ENCODE measurements at places on chromosomes 2 and 18.

GRCh38 chr2:168190590-168191336 is 56.6 kb downstream of the STK39 start:
- DNase-seq = no peak

- DNase-seq = no peak
Observed at GRCh38 chr2:99670768-99671734, 181.2 kb upstream of the REV1 start.

GRCh38 chr2:239122421-239123110 is 274.7 kb downstream of the TWIST2 start:
- DNase-seq = no peak

GRCh38 chr2:70477441-70477844 is 76.2 kb downstream of the TGFA start:
- no peak for DNase-seq

DNA sequence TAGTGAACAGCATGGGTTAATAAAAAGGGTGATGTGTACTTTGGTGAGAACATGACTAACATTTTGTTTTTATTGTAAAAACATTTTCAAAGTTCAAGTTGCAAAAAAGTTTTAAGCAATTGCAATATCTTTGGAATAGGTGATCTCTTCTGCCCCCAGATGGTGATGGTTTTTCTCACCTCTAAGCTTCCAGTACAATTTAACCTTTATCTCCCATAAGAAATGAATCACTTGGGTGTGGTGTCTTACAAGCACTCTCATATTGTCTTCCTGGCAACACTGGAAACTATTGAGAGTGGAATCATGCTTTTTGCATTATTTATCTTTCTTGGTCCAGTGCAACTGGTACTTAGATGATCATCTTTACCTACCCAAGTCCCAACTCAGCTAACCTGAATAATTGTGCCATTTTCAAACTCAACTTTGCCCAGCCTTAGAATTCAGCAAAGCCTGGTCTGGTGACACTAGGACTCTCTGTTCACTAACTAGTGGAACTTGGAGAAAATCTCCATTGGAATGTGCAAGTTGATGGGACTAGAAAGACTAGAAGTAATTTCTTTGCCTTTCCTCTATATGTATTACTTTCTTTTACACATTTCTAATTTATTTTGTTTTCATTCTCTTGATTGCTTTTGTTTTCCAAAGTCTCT is 964.7 kb upstream of the ZEB2 start:
- DNase-seq = peak; percentile 12

GRCh38 chr18:79211844-79212243 is 142.7 kb downstream of the ATP9B start:
- no peak for DNase-seq

- no peak for DNase-seq
Observed at GRCh38 chr2:177759443-177759842, 313.1 kb downstream of the PDE11A start.

- DNase-seq = no peak
Observed at GRCh38 chr2:56271275-56271674, 87.5 kb downstream of the CCDC85A start.

GRCh38 chr2:66721776-66722175 is 286.9 kb downstream of the MEIS1 start:
- DNase-seq = no peak

DNA sequence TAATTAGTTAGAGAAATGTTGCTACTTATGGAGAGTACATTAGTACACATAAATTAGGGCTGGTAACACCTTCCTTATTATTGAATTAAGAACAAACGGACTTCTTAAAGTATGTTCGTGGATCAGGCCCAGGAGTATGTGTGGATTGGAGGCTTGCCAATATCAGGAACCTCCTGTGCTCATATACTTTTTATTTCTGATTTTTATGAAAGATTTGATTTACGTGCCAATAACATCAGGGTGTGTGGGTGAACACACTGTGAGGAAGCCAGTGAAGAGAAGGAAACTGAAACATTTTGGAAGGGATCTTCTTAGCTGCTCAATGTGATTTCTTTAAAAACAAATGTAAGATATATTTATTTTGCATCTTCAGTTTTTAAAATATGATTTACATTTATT is 113.0 kb downstream of the EFEMP1 start:
- no peak for DNase-seq

DNA sequence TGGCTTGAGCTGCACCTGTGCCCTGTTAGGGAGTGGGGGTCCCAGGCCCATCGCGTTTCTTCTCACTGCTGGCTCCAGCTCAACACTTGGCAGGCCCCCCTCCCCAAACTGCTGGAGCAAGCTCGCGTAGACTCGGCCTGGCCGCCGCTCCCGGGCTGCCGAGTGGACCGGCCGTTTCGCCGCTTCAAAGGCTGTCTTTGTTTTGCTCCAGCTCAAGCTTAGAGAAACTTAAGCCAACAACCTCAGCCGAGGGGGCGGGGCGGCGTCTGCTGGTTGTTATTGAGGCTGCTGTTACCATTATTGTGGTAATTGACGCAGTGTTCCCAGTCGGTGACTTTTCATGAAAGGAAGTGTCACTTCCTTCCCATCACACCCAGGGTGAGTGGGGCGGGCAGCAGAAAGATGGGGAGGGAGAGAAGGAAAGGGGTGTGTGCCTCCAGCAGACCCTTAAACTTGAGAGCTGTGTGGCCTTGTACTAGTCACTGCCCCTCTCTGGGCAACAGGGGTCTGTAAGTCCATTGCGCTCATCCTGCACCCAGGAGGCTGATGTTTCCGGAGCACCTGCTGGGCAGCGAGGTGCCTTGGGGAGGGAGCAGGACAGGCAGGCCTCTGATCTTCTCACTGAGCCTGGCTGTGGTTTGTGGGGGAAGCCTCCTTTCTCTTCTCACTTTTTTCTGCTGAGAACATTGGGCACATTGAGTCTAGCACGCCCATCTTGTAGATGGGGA is 2.1 kb downstream of the ARID5A start:
- DNase-seq = no peak

DNA sequence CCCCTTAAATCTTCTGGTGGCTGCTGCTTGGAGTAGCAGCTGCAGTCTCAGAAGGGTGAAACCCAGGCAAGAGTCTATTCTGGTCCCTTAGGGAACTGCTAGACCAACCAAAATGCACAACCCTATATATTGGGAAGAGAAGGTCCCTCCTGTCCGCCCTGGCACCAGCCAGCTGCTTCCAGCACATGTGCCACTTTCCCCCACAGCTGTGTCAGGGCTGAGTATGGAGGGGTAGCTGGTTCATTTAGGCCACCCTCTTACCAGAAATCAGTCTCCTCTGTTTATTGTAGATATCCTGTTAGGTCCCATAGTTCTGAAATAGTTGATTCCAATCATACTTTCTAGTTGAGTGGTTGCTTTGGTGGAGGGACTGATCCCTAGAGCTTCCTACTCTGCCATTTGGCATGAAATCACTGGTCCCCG is 68.9 kb downstream of the BIRC6 start:
- no peak for DNase-seq

DNA sequence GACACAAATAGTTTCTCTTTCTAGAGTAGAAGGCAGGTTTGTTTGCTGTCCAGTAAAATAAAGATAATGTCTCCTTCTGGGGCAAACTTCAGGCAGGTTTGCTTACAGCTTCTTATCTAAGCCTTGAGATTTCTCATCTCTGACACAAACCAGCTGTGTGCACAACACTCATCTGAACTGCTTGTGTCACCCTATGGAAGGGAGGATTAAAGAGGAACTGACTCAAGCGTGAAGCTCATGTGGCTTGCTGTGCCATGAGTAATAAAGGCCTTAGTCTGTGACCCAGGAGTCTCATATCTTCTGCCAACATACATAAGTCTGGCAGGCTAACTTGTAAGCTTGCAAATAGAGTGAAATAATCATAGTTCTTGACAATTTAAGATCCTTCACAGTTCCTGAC is 24.2 kb upstream of the CPO start:
- DNase-seq = no peak

- no peak for DNase-seq
Observed at GRCh38 chr2:63503818-63504217, 84.5 kb downstream of the WDPCP start.

- DNase-seq = no peak
Observed at GRCh38 chr2:218125626-218126080, at the start of gene CXCR2. Gene CXCR2 (plus strand): TSS chr2:218126028. CDS start chr2:218134802, 8,774 bp downstream.

DNA sequence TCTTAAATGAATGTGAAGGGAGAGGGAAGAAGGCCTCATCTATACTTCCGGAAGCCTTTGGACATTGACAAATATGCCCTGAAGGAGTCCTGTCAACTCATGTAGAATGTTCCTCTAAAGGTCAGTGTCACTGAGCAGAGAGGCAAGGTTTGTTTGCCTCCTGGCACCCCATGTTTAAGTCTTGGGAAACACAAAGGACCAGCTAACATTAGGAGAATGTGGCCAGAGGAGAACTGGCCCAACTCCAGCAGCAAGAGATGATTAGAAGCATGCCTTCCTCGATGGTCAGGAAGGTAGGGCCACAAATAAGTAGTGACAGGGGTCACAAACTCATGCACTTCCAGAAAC is 5.7 kb downstream of the DYSF start:
- DNase-seq = no peak

DNA sequence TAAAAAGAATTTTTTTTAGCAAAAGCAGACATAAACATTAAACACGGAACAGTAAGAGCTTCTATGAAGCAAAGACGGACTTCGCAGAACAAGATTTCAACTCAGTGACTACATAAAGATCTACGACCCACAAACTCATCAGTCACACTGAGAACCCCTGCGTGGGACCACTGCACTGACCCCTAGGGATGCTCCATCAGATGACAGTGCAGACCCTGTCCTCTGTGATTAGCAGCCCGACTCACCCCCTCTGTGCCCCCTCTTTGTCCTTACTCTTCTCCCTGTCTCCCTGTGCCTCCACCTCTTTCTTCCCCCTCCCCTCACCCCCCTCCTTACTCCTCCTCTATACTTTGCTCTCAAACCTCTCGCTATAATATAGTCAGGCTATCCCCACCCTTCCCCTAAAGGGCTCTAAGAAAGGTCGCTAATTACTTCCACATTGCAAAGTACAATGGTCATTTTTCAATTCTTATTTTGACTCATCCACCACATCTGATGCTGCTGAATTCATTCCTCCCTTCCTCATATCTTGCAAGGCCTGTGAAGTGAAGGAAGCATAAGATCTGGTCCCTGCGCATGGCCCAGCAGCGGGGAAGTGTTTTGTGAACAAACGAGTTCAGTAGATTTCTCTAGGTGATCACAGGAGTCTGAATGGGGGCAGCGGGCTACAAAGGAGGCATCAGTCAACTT is 89.3 kb downstream of the CABYR start:
- DNase-seq = no peak

DNA sequence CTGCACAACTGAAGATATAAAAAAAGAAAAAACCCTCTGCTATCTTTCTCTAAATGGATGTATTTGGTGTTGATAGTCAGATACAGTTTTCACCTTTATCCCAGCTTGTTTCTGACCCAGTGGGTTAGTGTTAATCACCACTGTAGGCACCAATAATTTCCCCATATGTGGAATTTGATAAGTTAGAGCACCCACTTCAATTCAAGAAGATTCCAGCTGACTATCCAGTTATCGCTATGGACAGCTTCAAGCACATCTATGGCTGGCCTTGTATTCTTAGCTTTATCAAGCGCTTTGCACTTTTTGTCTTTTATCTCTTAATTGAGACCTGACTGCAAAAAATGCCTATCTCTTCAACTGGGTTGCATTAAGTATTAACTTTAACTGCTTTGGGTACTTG is 200.4 kb downstream of the NR4A2 start:
- no peak for DNase-seq

DNA sequence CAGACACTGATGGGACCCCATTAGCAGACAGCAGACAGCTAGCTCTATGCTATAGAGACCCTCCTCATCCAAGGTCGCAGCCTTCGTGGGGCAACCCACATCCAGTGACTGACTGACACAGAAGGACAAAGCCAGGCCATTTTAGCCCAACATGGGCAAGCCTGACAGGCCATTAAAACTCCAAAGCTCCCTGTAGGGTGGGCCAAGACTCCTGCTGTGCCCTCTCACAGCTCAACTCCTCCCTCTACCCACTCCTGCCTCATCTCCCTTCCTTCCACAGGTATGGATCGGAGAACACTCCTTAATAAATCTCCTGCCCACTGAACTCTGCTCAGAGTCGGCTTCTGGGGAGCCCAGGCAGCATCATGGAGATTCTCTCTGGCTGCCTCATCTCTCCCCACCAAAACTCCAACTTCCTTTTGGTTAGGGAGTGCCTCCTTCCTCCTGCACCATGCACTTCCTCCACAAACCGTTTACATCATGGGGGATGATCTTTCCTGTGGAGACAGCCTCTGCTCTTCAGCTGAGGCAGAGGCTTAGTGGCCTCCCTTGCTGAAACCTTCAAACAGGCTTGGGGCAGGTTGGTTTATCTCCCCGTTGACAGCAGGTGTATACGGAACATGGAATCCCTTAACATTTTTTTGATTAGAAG is 86.5 kb downstream of the ACTR3 start:
- no peak for DNase-seq

- DNase-seq = no peak
Observed at GRCh38 chr2:199509403-199509802, 51.7 kb upstream of the SATB2 start.

- DNase-seq = no peak
Observed at GRCh38 chr2:176093145-176093897, 800 bp downstream of the HOXD13 start.

DNA sequence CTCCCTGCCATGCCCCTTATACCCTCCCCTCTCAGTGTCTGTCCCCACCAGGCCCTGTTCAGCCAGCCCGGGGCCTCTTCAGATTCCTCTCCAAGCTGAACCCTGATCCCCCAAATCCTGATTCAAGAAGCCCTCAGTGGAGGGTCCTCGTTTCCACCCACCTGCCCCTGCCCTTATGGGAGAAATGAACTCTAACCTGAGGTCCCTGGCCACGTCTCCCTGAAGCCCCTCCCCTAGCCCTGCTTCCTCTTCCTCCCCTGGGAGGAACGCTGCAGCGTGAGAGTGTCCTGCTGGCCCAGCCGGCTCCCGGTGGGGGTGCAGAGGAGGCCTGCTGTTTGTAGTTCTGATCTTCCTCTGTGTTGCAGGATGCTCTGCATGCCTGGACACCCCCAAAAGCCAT is 56.7 kb upstream of the GLI2 start:
- no peak for DNase-seq

GRCh38 chr2:66576311-66576560 is 141.3 kb downstream of the MEIS1 start:
- no peak for DNase-seq

DNA sequence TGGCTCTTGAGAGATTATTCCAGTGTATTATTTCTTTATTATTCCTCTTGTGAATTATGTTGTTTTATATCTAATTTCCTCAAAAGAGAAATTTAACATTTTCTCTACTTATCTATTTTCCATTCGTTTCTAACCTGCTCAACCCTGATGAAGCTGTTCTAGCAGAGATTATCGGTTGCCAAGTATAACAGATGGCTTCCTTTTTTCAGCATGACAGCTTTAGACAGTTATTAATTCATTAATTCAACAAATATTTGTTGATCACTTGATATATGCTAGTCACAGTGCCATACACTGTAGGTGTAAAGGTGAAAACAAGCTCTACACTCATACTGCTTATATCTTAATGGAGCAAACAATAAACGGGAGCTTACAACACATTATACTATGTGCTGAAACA is 137.9 kb upstream of the UBE2E3 start:
- no peak for DNase-seq

DNA sequence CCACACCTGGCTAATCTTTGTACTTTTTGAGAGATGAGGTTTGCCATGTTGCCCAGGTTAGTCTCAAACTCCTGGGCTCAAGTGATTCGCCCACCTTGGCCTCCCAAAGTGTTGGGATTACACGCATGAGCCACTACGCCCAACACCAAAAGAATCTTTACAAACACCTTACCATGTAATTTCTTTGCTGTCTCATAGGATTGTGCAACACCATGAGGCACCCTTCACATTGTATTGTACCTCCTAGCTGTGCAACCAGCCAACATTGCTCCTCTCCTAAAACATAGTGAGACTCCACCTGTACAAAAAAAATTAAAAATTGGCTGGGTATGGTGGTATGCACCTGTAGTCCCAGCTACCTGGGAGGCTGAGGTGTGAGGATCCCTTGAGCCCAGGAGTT is 3.1 kb upstream of the MFSD6 start:
- no peak for DNase-seq

Data from T47D (cell line).